ENCODE measurements at places on chromosomes 7 and 10.
A peak's percentile ranks its signal among the peaks of the same experiment; 100 is the strongest.

DNA sequence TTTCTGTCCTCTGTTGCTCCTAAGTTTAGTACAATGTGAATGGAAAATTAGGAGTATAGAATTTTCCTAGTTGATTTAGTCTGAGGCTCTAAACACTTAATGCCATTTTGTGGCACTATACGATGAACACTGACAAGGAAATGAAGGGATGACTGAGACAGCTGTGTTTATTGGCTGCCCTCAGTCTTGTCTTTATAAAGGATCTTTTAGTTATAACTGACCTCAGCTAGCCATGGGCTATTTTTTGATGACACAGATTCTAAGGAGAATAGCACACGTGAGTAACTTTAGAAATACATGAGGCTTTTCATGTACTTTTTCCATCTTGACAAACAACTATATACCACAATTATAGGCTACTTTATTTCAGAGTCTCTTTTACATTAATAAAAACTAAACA is 113.7 kb downstream of the PRKG1 start:
- no peak for DNase-seq

DNA sequence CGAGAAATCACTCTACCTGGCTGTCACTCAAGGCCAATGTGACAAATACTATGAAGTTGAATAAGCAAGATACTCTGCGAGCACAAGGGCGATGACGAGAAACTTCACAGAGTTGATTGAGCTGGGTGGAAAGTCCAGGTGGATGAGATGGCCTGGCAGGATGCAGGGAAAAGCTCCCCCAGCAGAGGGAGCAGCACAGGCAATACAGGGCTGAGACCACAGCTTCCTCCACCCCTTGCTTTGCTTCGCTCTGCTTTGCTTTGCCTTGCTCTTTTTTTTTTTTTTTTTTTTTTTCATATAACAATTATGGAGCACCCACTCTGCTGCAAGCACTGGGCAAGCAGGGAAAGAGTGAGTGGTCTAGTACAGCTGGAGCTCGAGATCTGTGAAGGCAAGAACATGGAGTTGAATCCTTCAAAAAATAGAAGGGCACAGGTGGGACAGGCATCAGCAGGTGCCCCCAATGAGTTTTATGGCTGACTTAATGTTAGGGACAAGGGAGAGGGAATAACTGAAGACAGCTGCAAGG is 88.3 kb downstream of the CABCOCO1 start:
- peak; percentile 60 for DNase-seq

DNA sequence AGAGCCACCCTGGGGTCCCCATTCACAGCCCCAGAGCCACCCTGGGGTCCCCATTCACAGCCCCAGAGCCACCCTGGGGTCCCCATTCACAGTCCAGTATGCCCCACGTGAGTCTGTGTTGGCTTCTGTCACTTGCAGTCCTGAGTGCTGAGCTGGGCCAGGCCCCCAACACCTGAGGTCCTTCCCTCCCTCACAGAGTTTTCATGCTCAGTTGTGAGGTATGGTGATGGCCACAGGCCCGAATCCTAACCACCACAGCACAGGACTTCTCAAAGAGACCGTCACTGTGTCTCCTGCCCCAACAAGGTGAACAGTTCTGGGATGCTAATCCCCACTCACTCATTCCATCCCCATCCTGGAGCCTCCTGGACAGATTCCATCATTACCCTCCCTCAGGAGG is 239.2 kb downstream of the PTPRN2 start:
- DNase-seq, result no peak

DNA sequence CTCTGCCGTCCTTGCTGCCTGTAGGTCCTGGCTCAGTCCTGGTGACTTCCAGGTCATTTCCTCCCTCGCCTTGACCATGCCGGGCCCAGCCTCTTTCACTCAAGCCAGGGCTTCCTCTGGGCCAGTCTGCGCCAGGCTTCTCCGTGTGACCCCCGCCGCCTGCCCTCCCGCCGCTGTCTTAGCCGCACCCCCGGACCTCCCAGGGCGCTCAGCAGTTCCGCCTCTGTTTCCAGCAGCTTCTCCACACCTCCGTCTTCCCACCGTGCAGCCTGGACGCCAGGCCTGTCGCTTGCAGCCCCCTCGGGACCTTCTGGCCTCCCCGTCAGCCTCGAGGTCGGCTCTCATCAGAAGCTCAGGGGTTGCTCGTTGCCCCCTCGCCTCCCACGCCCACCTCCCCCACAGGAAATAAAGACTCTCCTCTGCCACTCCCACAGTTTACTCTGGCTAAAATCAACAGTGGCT is 123.0 kb upstream of the FZD8 start:
- no peak for DNase-seq

DNA sequence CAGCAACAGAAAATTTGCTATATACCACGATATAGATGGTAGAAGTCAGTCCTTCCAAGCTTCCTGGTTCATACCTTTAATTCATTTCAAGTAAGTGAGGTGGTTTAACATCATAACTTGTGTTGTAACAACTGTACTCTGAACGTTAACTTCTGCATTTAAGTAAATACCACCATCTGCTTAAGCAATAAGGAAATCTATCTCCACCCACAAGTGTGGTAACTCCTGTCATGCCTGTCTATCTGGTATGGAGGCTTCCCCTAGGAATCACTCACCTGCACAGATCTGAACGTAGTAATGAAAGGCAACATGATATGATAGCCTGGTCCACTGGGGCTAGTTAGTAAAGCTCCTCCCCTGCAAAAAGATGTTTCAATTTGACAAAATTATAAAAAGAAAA is 2.3 kb downstream of the ERLIN1 start:
- no peak for DNase-seq

DNA sequence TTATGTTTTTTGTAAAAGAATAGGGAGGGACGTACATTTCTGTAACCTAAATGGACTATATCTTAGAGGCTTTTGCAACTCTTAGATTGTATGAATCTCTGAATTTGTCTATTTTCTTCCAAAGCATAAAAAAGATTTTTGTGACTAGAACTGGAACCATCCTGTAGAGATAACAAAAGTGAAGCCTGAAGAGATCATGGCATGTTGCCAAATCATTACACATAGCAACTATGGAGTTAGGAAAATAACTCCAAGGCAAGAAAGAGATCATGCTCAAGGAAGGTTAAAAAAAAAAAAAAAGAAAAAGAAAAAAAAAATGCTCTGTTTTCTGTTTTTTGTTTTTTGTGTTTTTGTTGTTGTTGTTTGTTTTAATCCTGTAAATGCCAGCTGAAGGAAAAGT is 567.7 kb upstream of the ZWINT start:
- no peak for DNase-seq

DNA sequence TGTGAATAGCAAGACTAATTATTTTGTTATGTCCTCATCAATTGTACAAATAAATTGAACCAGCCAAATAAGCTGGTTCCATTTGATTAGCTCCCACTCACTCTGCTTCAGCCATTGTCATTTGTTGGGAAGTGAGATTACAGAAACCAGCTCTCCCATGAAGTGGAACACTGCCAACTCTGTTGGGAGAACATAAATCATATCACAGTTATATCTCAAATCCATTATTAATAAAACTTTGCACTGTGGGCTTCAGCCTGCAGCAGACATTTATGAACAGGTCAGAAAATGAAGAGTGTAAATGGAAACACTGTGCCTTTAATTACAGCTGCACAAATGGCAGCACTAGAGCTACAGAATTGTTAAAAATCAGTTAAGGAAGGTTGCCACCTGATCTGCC is 46.7 kb upstream of the TEX47 start:
- DNase-seq, result no peak

All from activated CD8-positive, alpha-beta memory T cell treated with anti-CD3 and anti-CD28 coated beads, Interleukin-2, amount 50 U/mL, for 4 hours (primary cell).